Neural crest cell (in vitro differentiated cells): ENCODE measurements at places on chromosomes 1 and 21. TPM values are rescaled to one million over a fixed set of nuclear protein-coding genes. Genes with fewer than 3 reads are reported as not detected.

- DNase-seq, result no peak
These were observed 64.9 kb downstream of the SLC45A1 start for GRCh38 chr1:8382608-8383505.

GRCh38 chr1:29975036-29975694, 738.8 kb downstream of the PTPRU start:
- DNase-seq, result peak; percentile 55

The LRRN2 gene
- total RNA-seq, result 4.5 and 5.0 TPM in 2 replicates

- no peak for DNase-seq
These were observed 101.9 kb downstream of the PRRX1 start for GRCh38 chr1:170765712-170766330.

GRCh38 chr1:155801149-155801548, 55.9 kb downstream of the GON4L start:
- DNase-seq, result no peak
